ENCODE measurements at places on chromosomes 4 and X.

GRCh38 chr4:99968330-99968729, 18.3 kb upstream of the H2AZ1 start:
- no peak for DNase-seq

GRCh38 chr4:23769406-23769805, 120.4 kb downstream of the PPARGC1A start:
- no peak for DNase-seq

DNA sequence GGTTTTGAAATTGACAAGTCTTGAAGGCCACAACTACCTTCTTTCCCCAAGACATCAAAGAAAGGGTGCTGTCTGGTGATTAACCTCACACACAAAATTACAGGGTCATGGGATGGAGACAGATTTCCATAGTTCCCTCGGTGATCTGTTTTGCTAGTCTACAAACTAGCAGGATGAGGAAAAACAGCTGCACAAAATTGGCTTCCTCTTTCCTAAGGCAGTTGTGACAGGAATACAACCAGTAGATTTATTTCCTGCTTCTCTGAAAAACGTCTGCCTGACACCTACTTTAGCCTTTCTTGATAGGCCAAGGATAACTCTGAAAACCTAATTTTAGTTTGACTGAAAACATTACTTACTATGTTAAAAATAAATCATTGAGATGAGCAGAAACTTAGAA, 39.6 kb downstream of the DKK2 start:
- DNase-seq, result no peak

- no peak for DNase-seq
Observed at GRCh38 chr4:152398060-152398459, 137.8 kb downstream of the FBXW7 start.

GRCh38 chr4:169660929-169661328, 40.6 kb downstream of the CLCN3 start:
- DNase-seq, result no peak
